GM23248 (cell line): ENCODE measurements at places on chromosomes 6 and 20. TPM values are rescaled to one million over a fixed set of nuclear protein-coding genes. Genes with fewer than 3 reads are reported as not detected.

SGK1 gene
- 208 and 228 TPM in 2 replicates for total RNA-seq

GRIK2 gene
- 0.38 and 7.1 TPM in 2 replicates for total RNA-seq

- H3K27me3 ChIP-seq: no peaks in the 10 kb centered on the region
- DNase-seq: no peak
These were observed 11.0 kb upstream of the ELOVL5 start for GRCh38 chr6:53359843-53360092.

DNA sequence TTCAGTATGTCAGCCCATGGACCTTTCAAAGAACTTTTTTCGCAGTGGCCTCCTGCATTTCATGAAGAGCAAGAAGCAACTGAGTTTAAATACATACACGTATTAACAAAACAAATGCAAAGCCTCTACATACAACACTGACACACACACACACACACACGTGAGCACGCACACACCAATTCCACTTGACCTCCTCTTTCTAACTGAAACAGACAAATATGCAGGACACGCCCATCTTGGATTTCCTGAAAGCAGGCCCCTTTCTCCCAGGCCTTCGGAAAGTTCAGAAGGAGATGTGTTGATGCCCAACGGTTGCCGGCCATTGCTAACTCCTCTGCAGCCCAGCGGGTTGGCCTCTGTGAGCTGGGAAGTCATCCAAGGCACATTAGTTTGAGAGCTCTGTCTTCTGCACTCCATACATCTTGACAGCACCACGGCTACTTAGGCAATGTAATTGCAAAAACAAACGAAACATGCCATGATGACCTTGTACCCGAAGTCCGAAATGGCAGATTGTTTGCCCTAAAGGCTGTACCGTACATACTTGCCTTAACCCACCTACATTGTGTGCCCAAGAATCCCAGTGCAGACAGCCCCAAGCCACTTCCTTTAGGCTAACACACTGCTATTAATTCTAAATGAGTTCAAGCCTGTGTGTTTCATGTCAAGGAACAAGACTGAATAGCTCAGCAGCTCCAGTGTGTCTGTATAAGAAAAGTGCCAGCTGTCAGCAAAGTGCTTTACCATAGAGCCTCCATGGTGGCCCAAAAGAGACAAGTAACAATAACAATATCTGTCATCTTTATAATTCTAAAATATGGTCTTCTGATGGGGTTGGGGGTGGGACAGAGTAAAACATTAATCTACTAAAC, 138.8 kb upstream of the RNF217 start:
- no peaks in the 10 kb centered on the region for H3K4me1 ChIP-seq
- no peaks in the 10 kb centered on the region for H3K36me3 ChIP-seq
- no peak overlapping the region for H3K4me3 ChIP-seq
- no peaks in the 10 kb centered on the region for H3K27me3 ChIP-seq
- DNase-seq: no peak

- H3K36me3 ChIP-seq: no peaks in the 10 kb centered on the region
- no peaks in the 10 kb centered on the region for H3K27me3 ChIP-seq
- no peak overlapping the region for H3K27ac ChIP-seq
- H3K4me3 ChIP-seq: no peak overlapping the region
- no peak for DNase-seq
These were observed 21.6 kb upstream of the TULP4 start for GRCh38 chr6:158290659-158291058.

FOXC1 gene
- total RNA-seq: 11.1 and 13.2 TPM in 2 replicates

DNA sequence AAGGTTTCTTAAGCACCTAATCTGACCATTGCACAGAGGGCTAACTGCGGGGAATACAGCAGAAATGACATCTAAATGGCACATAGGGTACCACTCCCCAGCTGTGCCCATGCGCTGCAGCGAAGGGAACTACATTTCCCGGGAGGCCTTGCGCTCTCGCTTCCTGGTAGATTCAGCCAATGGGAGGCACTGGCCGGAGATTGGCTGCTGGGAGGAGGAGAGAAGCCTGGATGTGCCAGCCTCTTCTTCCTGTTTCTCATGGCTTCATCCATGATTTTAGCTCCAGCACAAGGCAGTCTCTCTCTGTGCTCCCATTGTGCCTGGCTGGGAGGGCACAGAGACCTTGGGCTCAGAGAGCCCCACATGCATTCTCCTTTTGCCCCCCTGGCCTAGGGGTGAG, 101.7 kb upstream of the FOXA2 start:
- H3K4me3 ChIP-seq: no peak overlapping the region
- DNase-seq: peak; percentile 82
- 0 out of 2 replicates have a peak, but pooled peaks cover 9% of the 10 kb centered on the region for H3K27me3 ChIP-seq
- H3K36me3 ChIP-seq: no peaks in the 10 kb centered on the region
- no peak overlapping the region for H3K27ac ChIP-seq

GRCh38 chr6:46906776-46907175, 15.0 kb downstream of the ADGRF5 start:
- no peak for DNase-seq
- no peaks in the 10 kb centered on the region for H3K36me3 ChIP-seq
- H3K4me1 ChIP-seq: no peaks in the 10 kb centered on the region
- no peak overlapping the region for H3K4me3 ChIP-seq

SCRT2 gene
- total RNA-seq: not detected in 2 replicates

DNA sequence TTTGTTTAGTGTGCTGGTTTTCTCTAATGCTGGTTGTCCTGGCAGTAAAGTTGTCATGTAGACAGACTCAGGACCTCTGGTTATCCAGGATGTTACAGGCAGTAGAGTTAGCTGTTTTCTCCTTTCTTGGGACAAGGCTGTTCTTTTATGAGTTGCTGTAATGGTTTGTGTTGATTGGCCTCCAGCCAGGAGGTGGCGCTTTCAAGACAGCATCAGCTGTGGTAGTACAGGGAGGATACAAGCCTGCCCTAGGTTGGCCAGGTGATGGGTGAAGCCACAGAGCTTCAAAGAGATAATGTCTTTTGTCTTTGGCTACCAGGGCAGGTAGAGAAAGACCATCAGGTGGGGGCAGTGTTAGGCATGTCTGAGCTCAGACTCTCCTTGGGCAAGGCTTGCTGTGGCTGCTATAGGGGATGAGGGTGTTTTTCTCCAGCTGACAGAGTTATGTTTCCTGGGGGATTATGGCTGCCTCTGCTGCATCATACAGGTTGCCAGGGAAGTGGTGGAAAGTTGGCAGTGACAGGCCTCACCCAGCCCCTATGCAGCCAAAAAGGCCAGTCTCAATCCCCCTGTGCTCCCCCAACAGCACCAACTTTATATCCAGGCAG, 127.2 kb upstream of the TAB2 start:
- H3K4me3 ChIP-seq: no peak overlapping the region
- no peaks in the 10 kb centered on the region for H3K4me1 ChIP-seq
- peak; percentile 5 for DNase-seq
- H3K27me3 ChIP-seq: peaks cover 16% of the 10 kb centered on the region
- H3K27ac ChIP-seq: no peak overlapping the region

PROKR2 gene
- total RNA-seq: not detected in 2 replicates

- no peak overlapping the region for H3K4me3 ChIP-seq
- no peaks in the 10 kb centered on the region for H3K4me1 ChIP-seq
- H3K27me3 ChIP-seq: no peaks in the 10 kb centered on the region
- H3K36me3 ChIP-seq: no peaks in the 10 kb centered on the region
- no peak overlapping the region for H3K27ac ChIP-seq
- DNase-seq: no peak
These were observed 212.8 kb upstream of the FUT9 start for GRCh38 chr6:95802978-95803377.

GRCh38 chr6:107711412-107712236, 112.5 kb downstream of the SCML4 start:
- H3K27me3 ChIP-seq: no peaks in the 10 kb centered on the region
- peaks cover 9% of the 10 kb centered on the region for H3K4me1 ChIP-seq
- H3K27ac ChIP-seq: no peak overlapping the region
- H3K36me3 ChIP-seq: no peaks in the 10 kb centered on the region
- H3K4me3 ChIP-seq: no peak overlapping the region

DNA sequence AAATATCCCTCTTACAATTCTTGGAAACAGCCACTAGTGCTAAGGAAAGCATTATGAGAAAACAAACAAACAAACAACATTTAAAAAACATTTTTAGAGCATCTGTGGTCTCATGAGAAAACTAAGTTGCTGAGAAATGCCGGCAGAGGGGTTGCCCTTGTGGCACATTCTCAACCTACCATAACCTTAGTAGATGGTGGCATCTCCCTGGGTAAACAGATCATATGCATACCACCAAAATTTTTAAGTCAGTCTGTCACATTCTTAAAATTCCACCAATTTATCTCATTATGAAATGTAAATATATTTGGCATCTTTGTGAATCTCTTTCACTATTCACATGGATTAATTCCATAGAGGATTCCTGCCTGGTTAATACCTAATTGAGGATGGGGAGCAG, 575.7 kb upstream of the MARCKS start:
- H3K4me3 ChIP-seq: no peak overlapping the region
- peaks cover 17% of the 10 kb centered on the region for H3K4me1 ChIP-seq
- no peaks in the 10 kb centered on the region for H3K27me3 ChIP-seq
- no peak for DNase-seq
- 0 out of 2 replicates have a peak, but pooled peaks cover 5% of the 10 kb centered on the region for H3K36me3 ChIP-seq

PEX7 gene
- 6.2 and 11.0 TPM in 2 replicates for total RNA-seq

SIRPB1 gene
- 0.38 and 0.54 TPM in 2 replicates for total RNA-seq

CCM2L gene
- not detected in 2 replicates for total RNA-seq

PDYN gene
- not detected in 2 replicates for total RNA-seq

GRCh38 chr6:29567991-29568390, 8.5 kb upstream of the UBD start:
- H3K4me3 ChIP-seq: no peak overlapping the region
- H3K4me1 ChIP-seq: no peaks in the 10 kb centered on the region
- H3K36me3 ChIP-seq: no peaks in the 10 kb centered on the region
- H3K27me3 ChIP-seq: no peaks in the 10 kb centered on the region; the same call in 1 of the 2 replicates
- no peak for DNase-seq

MTFR2 gene
- total RNA-seq: not detected in 2 replicates

GRCh38 chr6:85015396-85015990, 251.1 kb upstream of the TBX18 start:
- no peaks in the 10 kb centered on the region for H3K27me3 ChIP-seq
- H3K4me1 ChIP-seq: no peaks in the 10 kb centered on the region
- no peaks in the 10 kb centered on the region for H3K36me3 ChIP-seq
- H3K4me3 ChIP-seq: no peak overlapping the region
- DNase-seq: peak; percentile 24

COL10A1 gene
- 0.63 and 1.7 TPM in 2 replicates for total RNA-seq

DNA sequence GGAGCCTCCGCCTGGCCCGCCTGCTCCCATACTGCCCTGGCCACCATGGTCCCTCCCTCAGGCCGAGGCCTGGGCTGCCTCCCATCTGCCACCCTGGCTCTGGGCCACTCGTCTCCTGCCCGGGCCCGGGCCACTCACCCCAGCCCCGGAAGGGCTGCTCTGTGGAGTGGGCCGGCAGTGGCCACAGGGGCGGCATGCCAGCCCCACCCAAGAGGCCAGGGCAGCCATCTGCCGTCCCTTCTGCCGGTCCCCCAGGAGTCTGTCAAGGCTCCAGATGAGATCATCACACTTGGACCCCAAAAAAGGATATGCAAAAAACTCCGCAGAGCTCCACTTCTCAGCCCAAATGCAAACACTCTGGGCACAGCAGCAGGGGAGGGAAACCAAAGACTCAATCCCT, 23.8 kb upstream of the TLDC2 start:
- no peaks in the 10 kb centered on the region for H3K27me3 ChIP-seq
- DNase-seq: peak; percentile 37
- peak overlapping the region; percentile 27; the same call in 1 of the 2 replicates for H3K27ac ChIP-seq
- H3K36me3 ChIP-seq: no peaks in the 10 kb centered on the region
- peaks cover 63% of the 10 kb centered on the region for H3K4me1 ChIP-seq

BRPF3 gene
- total RNA-seq: 7.9 and 11.3 TPM in 2 replicates

DNA sequence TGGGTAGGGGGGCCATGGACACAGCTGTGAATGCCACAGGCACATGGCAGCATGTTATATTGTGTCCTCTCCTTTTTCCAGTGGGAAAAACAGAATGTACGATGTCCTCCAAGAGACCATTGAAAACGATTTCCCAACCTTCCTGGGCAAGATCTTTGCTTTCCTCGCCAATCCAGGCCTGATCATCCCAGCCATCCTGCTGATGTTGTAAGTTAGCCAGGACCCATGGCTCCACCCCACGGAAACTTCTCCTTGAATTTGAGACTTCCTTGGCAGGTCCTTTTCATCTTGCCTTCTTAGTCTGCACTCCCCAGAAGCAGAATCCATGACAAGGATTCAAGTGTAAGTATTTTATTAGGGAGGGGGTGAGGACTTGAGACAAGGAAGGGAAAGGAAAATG, 28.2 kb upstream of the NOP56 start:
- no peak for DNase-seq
- no peak overlapping the region for H3K4me3 ChIP-seq
- 0 out of 2 replicates have a peak, but pooled peaks cover 8% of the 10 kb centered on the region for H3K4me1 ChIP-seq
- H3K27me3 ChIP-seq: peaks cover 26% of the 10 kb centered on the region; the same call in 1 of the 2 replicates
- H3K27ac ChIP-seq: no peak overlapping the region

- H3K27ac ChIP-seq: no peak overlapping the region
- H3K4me1 ChIP-seq: no peaks in the 10 kb centered on the region
- peak; percentile 42 for DNase-seq
- no peak overlapping the region for H3K4me3 ChIP-seq
- no peaks in the 10 kb centered on the region for H3K27me3 ChIP-seq
- no peaks in the 10 kb centered on the region for H3K36me3 ChIP-seq
These were observed 648.3 kb downstream of the EPM2A start for GRCh38 chr6:145087034-145087433.

CASP8AP2 gene
- 8.5 and 9.3 TPM in 2 replicates for total RNA-seq

EYA2 gene
- 0.38 TPM in 1 of 2 replicates, not detected in the other for total RNA-seq

TP53INP2 gene
- 2.4 and 3.9 TPM in 2 replicates for total RNA-seq

GRCh38 chr20:48198929-48199451, 413.7 kb upstream of the SULF2 start:
- peaks cover 8% of the 10 kb centered on the region for H3K27me3 ChIP-seq
- no peak overlapping the region for H3K4me3 ChIP-seq
- no peak for DNase-seq
- H3K4me1 ChIP-seq: no peaks in the 10 kb centered on the region

RANBP9 gene
- 28.3 and 29.8 TPM in 2 replicates for total RNA-seq

DNA sequence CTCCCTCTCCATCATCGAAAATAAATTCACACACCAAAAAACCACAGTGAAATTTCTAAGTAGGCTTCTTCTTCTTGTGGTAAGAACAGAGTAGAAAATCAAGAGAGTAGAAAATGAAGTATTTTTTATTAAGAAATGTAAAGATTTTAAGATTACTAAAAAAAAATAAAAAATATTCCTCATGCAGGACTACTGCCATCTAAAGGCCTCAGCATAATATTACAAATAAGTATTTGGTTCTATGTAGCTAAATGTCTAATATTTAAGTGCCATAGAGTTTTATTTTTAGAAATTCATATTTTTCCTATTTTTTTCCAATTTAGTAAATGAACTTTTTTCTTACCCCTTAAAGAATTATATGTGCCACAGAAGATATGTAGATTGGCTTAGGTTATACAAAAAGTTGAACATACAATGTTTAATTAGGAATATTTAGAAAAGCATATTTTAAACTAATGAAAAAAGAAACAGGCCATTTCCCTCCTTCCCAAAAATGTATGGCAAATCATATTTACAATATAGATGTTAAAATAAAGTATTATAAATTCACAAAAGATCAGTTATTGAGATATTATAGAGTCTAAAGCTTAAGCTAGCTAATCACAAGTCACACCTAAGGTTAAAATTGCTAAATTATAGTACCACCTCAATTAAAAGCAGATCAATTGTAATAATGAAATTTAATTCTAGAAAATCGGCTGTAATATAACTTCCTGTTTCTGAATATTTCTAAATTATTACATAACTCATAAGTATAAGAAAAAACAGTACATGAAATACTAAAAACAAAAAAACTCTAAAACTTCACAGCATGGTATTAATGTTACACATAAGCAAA, 3.5 kb upstream of the NT5DC1 start:
- H3K27ac ChIP-seq: no peak overlapping the region
- peak; percentile 57 for DNase-seq
- no peaks in the 10 kb centered on the region for H3K36me3 ChIP-seq
- 0 out of 2 replicates have a peak, but pooled peaks cover 5% of the 10 kb centered on the region for H3K4me1 ChIP-seq
- no peak overlapping the region for H3K4me3 ChIP-seq

GRCh38 chr6:75802366-75802765, 53.3 kb downstream of the MYO6 start:
- H3K27me3 ChIP-seq: no peaks in the 10 kb centered on the region
- no peak overlapping the region for H3K4me3 ChIP-seq
- H3K27ac ChIP-seq: no peak overlapping the region
- H3K36me3 ChIP-seq: no peaks in the 10 kb centered on the region
- peak; percentile 21 for DNase-seq
- H3K4me1 ChIP-seq: no peaks in the 10 kb centered on the region

TBXT gene
- not detected in 2 replicates for total RNA-seq
